ENCODE measurements at places on chromosomes 11 and 22.

DNA sequence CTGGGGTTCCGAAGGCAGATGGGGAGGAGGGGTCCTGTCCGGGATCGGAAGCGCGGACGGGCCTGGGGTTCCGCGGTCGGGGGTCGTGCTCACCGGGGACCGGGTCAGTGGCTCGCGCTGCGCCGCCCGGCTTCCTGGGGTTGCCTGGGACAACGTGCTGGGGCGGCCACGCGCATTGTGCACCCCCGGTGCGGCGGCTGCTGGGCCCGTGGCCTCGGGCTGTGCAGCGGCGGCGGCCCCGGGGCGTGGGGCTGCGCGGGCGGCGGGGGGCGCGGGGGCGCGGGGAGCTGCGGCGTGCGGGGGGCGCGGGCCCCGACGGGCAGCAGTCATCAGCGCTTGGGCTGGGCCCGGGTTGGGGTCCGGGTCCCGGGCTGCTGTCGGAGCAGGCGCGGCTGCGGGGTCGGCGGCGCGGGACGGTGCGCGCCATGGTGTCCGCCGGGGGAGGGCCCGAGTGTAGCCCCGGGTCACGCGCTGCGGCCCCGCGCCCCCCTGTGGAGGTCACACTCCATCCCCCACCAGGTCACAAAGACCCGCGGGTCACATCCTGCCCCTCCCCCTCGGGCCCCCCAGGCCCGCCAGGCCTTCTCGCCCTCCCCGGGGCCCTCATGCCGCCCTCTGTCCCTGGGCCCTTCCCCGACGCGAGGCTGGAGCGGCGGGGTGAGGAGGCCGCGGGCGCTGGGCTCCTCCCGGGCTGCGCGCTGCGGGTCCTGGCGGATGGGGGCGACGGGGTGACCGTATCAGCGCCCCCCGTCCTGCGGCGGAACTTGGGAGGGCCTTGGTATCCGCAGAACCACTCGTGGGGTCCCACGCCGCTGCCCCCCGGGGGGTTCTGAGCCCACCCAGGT, at the start of gene TTLL8:
TTLL8 (minus strand) TSS at position 238 of the 845 bp plus-strand sequence.
- no peak for DNase-seq

DNA sequence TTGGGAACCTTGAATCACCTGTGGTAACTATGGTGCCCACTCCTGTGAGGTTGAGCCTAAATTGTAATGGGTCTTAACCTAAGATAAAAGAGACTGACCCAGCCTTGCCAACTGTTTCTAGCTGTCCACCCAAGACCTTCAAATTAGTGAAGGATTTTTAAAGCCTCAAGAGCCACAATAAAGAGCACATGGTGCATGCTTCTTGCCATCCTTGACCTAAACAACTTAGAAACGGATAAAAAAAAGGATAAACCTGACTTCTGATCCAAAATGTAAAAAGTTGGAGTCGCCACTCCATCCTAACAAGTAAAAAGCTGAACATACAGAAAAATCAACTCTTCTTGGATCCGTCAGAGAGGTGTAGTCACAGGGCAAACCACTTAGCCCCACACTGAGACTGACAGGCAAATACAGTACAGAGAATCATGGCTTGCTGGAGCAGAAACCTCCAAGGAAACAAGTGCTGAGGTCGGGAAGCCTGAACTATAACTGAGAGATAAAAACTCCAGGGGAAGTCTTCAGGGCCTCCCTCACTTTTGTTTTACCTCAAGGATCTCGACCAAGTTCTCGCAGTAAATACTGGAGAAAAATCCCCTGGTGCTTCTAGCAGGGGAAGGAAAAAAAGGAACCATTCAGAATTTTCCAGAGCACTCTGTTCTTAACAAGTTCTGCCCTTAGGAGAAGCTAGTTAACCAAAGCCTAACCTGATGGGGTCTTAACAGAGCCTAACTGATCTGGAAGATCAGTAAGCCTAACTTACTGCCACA, 16.3 kb downstream of the ENTHD1 start:
- DNase-seq = no peak

- DNase-seq = peak; percentile 11
Measured at GRCh38 chr22:40107244-40107643, 70.5 kb upstream of the TNRC6B start.

- DNase-seq = no peak
Measured at GRCh38 chr22:22074634-22075381, 92.2 kb upstream of the TOP3B start.

DNA sequence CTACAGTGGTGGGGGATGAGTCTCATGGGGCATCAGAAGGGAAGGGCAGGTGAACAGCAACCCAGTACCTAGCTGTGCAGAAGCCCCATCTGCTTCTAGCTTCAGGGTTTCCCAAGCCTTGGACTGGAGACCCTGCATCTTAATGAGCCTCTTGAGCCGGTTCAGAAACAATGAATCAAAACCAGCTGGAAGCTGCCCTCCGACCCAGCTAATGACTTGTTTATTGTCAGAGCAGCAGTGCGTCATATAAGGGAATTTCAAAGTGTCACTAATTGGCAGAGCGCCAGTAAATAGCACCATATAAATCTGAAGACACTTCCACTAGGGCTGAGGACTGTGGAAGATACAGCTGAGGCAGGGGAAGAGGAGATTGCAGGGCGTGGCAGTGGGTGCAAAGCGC, 57.5 kb downstream of the RPUSD4 start:
- peak; percentile 11 for DNase-seq

- DNase-seq = peak; percentile 53
Measured at GRCh38 chr11:12185914-12186313, 75.5 kb downstream of the MICAL2 start.

DNA sequence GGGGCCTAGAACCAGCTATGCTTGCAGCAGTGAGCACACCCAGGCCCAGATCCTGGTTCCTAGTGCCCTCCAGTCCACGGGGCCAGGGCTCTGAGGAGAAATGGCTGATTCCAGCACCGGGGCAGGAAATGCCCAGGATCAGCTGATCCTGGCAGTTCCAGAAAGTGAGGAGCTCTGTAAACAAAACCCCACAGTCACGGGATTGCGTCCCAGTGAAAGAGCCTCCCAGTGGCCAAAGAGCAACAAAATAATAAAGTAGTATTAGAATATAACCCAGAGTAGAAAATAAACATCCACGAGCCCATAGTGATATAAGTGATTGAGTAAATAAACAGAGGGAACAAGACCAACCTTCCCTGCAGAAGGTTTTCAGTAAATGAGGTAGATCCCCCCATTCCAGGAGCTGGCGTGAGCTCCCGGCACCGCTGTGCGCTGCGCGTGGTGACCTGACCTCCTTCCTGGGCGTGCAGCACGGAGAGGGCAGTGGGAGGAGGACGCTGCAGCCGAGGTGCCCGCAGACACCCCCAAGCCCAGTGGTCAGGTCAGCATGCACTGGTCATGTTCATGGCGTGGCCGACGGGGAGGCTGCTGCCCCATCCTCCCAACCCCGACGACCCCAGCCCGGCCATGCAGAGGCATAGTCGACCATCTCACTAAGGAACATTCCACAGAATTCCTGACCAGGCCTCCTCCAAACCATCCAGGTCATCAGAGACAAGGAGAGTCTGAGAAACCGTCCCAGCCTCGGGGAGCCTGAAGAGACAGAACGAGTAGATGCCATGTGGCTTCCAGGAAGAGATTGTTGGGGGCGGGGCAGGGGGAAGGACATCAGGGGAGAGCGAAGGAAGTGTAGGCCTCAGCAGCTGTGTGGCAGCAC, 19.8 kb downstream of the PTDSS2 start:
- DNase-seq = peak; percentile 69

DNA sequence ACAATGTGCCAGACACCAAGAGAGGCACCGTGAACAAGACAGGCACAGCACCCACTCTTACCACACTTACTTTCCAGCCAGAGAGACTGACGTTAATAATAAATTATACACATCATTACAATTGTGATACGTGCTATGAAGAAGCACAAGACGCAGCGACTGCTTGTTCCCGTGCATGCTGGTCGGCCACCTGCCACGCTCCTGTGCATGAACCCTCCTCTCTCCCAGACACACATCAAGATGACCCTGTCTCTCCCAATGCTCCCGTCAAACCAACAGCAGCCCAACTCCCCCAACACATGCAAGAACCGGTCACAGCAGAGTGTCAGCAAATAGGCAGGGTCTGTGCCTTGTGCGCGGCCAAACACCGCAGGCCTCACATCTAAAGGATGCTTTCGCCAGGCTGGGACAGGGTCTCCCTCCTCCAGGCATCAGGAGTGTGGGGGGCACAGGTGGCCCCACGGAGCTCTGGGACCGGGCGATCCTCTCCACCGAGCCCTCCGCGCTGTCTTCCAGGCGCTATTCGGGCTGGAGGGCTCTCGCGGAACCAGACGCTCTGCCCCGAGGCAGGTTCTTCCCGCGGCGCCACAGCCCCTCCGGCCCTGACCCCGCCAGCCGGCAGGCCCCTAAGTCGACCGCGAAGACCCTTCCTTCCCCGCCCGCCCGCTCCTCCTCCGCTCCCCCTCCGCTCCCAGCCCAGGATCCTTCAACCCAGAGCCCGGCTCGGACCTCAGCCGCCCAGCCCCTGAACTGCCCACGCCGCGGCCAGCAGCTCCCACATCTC, 533 bp downstream of the SERGEF start:
- no peak for DNase-seq

DNA sequence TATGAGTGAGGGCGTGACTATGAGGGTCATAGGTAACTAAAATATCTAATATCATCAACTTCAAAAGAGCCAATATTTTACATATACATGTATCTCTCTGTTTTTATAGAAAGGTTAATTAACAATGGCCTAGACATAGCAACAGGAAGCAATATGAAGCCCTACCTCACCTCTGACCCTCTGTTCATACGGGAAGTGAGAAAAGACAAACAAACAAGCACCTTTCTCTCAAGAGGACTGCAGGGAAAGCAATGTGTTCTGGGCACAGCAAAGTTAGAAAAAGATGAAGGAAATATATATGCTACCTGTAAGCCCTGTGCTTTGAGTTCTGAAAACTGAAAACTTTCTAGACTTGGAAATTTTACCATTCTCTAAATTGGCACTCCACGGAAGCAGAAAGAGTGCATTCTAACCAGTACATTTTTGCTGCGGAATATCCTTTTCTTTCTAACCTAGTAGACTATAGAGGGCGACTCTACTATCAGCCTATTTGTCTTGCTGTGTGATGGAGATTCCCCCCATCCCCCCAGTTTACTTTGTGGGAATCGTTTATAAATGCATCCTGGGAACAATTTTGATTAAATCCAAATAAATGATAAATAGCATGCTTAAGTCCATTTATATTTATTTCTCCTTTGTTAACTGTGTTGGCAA, 830.4 kb upstream of the FAT3 start:
- DNase-seq = no peak

GRCh38 chr11:106424111-106424510, 346.6 kb downstream of the AASDHPPT start:
- peak; percentile 30 for DNase-seq

DNA sequence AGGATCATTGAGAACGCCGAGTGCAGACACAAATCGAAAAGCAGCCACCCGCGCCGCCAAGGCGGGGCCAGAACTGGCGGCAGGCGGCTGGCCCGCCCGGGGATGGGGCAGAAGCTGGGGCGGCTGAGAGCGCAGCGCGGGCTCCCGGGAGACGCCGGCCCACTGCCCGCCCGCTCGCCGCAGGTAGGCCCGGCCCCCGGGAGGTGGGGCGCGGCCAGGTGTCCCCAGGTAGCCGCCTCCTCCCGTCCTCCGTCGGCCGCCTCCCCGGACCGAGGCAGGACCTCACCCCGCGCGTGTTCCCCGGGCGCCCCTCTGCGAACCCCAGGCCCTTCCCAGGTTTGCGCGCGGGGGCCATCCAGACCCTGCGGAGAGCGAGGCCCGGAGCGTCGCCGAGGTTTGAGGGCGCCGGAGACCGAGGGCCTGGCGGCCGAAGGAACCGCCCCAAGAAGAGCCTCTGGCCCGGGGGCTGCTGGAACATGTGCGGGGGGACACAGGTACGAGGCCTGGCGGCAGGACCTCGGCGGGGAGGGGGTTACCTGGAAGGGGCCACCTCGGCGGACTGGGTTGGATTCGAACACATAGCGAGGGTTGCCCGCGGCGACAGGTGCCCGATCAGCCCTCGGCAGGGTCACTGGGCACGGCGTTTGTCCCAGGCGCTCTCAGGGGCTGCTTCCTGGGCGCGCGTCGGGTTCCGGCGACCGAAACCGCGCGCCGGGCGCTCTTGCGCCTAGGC, at the start of gene PRRG4:
PRRG4 (plus strand) TSS at position 248 of the 733 bp plus-strand sequence. CDS start 603 bp downstream, outside the sequence.
- DNase-seq = no peak

DNA sequence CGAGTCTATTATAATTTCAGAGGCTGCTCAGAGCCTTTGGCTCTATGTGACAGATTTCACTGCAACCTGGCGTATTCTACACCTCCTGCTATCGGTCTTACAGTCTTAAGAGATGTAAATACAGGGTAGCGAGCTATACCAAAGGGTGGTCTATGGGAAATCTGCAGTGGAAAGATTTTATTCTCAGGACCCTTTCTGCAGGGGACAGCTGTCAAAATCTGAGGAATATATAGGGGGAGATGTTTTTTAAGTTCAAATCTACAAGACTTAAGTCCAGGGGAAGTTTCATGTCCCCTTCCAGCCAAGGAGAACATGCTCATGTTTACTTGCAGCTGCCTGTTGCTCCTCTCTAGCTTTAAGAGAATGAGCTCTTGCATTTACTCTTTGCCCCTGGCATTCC, 62.7 kb downstream of the MICAL2 start:
- no peak for DNase-seq
